Activated gamma-delta T cell treated with anti-CD3 and anti-CD28 coated beads, Interleukin-2, amount 50 U/mL, for 16 hours (primary cell): ENCODE measurements at places on chromosomes 7 and 10.

- no peak for DNase-seq
Observed at GRCh38 chr10:19302117-19302516, 253.5 kb downstream of the MALRD1 start.

GRCh38 chr10:101901340-101901739 is 57.7 kb upstream of the KCNIP2 start:
- no peak for DNase-seq

- no peak for DNase-seq
Observed at GRCh38 chr10:93085272-93085859, 11.7 kb downstream of the CYP26A1 start.

DNA sequence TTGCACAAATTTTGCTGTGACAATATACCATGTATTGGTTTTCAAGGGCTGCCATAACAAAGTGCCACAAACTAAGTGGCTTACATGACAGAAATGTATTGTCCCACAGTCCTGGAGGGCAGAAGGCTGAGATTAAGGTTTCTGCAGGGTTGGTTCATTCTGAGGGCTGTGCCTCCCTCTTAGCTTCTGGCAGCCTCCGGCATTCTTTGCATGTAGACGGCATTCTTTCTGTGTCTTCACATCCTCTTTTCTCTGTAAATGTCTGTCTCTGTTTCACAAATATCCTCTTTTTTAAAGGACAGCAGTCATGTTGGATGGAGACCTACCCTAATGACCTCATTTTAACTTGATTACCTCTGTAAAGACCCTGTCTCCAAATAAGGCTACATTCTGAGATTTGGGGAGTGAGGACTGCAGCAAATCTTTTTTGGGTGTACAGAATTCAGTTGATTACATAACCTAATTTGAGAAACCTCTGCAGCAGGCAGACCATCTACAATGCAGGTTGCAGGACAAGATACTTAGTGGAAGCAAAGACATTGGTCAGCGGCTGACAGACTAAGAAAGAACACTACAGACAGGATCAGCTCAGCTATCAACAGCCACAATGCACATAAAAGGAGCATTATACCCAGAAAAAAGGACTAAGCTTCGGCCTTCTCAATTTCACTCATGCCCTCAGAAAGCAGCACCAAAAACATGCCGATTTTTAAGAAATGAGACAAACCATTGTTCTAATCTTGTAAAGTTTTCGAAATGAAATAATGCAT is 84.6 kb upstream of the FAM3C start:
- DNase-seq = no peak

- DNase-seq = no peak
Observed at GRCh38 chr7:87107949-87108776, 44.1 kb upstream of the DMTF1 start.

DNA sequence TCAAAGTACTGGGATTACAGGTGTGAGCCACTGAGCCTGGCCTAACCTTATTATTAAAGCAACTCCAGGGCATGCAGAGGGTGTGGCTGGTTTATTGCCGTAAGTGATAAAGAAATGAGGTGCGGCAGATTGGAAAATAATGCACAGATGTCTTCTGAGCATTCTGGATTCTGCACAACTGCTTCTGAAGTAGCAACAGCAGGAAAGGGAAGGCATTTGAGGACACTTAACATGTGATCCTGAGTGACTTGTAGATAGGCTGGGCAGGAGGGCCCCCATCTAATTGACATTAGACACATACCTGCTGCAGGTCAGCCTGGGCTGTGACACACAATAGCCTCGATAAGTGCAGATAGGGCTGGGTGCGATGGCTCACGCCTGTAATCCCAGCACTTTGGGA is 5.6 kb downstream of the RHBDD2 start:
- DNase-seq = no peak

DNA sequence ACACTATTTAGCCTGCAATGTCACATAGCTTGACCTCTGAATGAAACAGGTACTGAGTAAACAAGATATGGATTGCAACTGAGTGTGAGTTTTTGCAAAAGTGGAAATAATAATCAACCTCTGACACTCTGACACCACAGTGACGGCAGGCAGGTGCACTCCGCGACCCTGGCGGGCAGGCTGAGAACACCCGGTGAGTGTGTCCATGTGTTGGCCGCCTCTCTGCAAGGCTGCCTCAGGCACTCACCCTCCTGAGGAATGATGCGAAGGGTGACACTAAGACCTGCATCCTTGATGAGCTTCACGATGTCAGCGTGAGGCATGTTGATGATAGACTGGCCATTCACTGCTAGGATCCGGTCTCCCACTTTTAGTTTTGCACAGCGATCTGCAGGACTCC is 336.2 kb downstream of the PHTF2 start:
- DNase-seq = no peak

- DNase-seq = no peak
Observed at GRCh38 chr10:101238732-101239105, 9.5 kb upstream of the LBX1 start.

GRCh38 chr10:10794046-10794445 is 223.6 kb upstream of the CELF2 start:
- DNase-seq = no peak

DNA sequence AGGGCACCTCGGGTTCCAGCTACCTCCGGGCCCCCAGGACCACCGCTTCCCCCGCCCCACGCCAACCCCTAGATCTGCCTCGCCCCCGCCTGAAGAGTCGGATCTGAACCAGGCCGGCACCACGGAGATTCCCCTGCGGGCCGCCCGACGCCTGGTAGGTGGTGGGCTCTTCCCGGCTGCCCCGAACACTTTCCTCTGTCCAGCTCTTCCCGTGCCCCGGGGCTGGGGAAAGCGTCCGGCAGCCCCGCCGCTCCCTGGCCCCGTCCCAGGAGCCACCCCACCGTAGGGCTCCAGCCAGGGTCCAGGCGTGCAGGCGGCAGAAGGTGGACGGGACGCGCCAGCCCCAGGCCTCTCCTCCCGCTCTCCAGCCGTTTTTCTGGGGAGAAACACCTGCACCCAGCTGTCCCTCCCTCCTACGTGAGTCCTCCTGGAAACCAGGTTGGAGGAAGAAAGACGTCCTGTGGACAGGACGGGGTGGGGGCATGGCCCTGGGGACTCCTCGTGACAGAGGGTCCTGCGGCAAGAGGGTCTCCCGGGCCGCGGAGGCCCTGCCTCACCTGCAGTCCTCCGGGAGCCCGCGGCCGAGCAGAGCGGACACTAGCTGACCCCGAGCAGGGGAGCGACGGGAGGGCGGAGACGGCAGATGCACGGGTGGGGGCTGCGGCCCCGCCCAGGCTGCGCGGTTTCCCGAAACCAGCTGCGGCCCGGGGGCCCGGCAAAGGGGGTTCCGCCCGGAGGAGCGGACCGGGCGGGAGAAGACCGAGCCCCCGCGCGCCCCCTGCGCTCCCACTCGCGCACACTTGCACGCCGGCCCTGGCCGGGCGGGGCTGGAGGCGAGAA is at the start of gene TMEM176B:
Gene TMEM176B (minus strand): TSS at position 624 of the 840 bp plus-strand sequence. CDS start 3,795 bp downstream, outside the sequence.
- DNase-seq = no peak

- DNase-seq = no peak
Observed at GRCh38 chr7:139883814-139884213, 54.8 kb downstream of the TBXAS1 start.

GRCh38 chr10:117710181-117710798 is 167.7 kb downstream of the EMX2 start:
- no peak for DNase-seq

GRCh38 chr10:63054889-63055611 is 78.1 kb upstream of the NRBF2 start:
- DNase-seq = no peak

- no peak for DNase-seq
Observed at GRCh38 chr7:96238474-96238873, 83.4 kb downstream of the SLC25A13 start.

DNA sequence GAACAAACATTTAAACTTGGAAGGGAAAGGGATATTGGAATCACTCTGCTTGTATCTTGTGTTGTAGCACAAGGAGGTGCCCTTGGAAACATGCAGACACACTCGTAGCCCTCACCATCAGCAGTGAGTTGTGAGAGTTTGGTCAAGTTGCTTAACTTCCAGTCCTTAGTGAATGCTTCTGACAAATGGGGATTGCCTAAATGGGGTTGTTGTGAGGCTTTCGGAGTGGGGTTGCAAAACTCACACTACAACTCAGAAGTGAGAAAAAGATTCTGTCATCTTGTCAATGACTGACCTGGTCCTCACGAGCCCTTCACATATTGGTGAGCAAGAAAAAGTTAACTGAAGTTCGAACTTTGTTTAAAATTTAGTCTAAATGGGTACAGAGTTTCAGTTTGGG is 29.0 kb upstream of the GSDME start:
- no peak for DNase-seq

- no peak for DNase-seq
Observed at GRCh38 chr10:128095027-128095752, 31.0 kb downstream of the MKI67 start.

DNA sequence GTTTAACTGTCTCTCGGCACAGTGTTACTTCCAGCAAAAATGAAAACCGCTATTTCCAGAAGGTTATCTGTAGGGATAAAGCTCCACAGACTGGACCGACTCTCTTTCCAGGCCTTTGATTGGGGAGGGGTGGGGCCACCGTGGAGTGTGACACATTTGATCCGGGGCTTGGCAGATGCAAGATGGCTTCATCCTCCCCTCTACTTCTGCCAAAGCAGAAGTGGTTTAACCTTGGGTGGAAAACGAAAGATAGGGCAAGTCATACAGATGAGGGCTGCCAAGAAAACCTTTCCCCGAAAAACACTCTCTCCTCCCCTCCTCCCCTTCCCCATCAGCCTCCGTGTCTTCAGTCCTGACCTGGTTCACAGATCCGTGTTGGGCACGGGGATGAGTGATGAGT is 139.7 kb upstream of the SH2B2 start:
- DNase-seq = no peak
